ENCODE measurements at places on chromosomes 5 and 9.
A peak's percentile ranks its signal among the peaks of the same experiment; 100 is the strongest.

DNA sequence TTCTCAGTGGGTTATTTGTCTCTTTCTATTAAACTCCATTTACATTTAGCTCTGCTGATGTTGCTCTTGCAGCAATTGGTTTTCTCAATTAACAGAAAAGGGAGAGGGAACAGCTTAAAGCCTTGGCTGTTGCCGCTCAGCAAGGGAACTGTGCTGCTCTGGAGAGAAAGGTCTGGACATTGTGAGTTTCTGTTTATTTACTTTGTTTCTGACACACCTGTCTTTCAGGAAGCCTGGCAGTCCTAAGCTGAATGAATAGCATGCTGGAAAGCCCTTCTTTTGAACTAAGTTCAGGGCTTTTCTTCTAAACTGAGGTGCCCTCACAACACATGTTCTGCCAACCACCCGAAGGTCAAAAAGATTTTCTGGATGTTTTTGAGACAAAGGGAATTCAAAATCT lies 491.9 kb downstream of the PDE4D start:
- no peak for DNase-seq

- peak; percentile 78 for DNase-seq
Measured at GRCh38 chr5:112146323-112147226, 272.5 kb downstream of the EPB41L4A start.

GRCh38 chr9:81417299-81417675 lies 272.1 kb downstream of the TLE1 start:
- DNase-seq, result no peak

GRCh38 chr5:171143171-171143570 lies 165.9 kb upstream of the TLX3 start:
- DNase-seq, result no peak
